ENCODE measurements at places on chromosomes 11 and 22. TPM values are rescaled to one million over a fixed set of nuclear protein-coding genes. Genes with fewer than 3 reads are reported as not detected.
A peak's percentile ranks its signal among the peaks of the same experiment; 100 is the strongest.

The CPSF7 gene
- total RNA-seq, result 122 TPM

DNA sequence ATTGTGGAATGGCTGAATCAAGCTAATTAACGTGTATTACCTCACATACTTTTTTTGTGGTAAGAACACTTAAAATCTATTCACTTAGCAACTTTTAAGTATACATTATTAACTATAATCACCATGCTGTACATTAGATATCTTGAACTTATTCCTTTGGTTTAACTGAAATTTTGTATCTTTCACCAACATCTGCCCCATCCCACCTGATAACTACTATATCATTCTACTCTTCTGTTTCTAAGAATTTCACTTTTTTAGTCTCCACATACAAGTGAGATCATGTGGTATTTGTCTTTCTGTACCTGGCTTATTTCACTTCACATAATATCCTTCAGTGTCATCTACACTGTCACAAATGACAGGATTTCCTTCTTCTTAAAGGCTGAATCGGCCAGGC lies 17.1 kb upstream of the VWA5A start:
- no peaks in the 10 kb centered on the region for H3K36me3 ChIP-seq
- no peak overlapping the region for H3K27ac ChIP-seq

DNA sequence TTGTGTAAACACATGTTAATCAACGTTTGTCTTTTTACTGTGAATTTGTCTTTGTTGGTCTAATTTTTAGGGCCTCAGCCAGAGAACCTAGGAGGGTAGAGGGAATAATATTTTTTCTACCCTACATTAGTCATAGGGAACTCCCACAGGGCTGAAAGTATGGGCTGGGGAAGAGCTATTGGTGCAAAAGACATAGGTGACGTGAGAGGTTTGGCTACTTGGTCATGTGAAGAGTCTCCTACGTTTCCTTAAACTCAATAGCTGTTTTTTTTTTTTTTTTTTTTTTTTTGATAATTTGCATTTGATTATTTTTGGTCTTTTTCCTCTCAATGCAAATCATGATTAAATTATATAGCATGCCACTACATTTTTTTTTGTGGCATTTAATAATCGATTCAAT lies 15.9 kb upstream of the MMP7 start:
- H3K27ac ChIP-seq, result no peak overlapping the region
- no peak overlapping the region for H3K4me3 ChIP-seq
- H3K4me1 ChIP-seq, result no peaks in the 10 kb centered on the region
- no peaks in the 10 kb centered on the region for H3K36me3 ChIP-seq

GRCh38 chr11:113906038-113906437 lies 1.4 kb downstream of the HTR3B start:
- DNase-seq, result no peak
- no peak overlapping the region for H3K4me3 ChIP-seq
- no peak overlapping the region for H3K27ac ChIP-seq
- H3K27me3 ChIP-seq, result no peaks in the 10 kb centered on the region

The TRIM77 gene
- not detected for total RNA-seq

DNA sequence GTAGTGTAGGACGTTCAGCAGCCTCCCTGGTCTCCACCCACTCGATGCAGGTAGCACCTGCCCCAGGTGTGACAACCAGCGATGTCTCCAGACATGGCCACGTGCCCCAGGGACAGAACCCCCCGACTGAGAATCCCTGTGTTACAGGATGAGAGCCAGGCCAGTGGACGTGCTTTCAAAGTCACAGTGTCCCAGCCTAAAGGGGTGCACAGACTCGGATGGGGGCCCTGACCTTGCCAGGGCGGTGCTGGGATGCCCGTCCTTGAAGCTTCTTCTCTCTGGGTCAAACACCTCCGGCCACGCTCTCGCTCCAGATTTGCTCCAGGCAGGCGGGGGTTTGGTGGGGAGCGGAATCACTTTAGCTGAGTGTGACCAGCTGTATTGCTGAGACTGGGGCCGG lies 23.3 kb upstream of the GAL start:
- no peaks in the 10 kb centered on the region for H3K4me1 ChIP-seq
- no peaks in the 10 kb centered on the region for H3K36me3 ChIP-seq
- H3K4me3 ChIP-seq, result no peak overlapping the region
- H3K27me3 ChIP-seq, result no peaks in the 10 kb centered on the region
- no peak overlapping the region for H3K27ac ChIP-seq
- DNase-seq, result no peak

DNA sequence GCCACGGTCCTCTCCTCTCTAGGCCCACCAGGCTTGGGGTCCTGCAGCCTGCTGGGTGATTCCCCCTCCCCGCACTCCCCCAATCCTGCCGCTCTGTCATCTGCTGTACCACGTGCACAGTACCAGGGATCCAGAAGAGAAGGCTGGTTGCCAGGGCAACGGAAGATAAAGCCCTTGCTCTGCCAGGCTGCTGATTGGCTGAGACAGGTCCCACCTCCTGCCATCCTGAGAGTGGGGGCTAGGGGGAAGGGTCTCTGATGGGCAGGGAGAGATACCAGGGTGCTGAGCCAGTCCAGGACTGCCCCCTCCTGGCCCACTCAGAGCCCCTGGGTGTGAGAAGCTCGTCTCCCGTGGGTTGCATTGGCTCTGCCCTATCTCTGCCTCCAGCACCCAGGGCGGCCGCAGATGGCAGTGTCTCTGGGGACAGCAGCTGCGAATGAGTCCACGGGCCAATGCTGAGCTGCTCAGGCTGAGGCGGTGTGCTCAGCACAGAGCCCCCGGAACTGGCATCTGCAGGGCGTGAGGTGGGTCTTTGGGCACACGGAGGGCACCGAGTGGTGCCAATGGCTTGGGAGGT lies at the start of gene SMIM45:
Gene SMIM45 (plus strand): TSS at position 253 of the 577 bp plus-strand sequence.
- DNase-seq, result no peak
- no peak within 1 kb of the TSS for H3K4me3 ChIP-seq
- H3K4me1 ChIP-seq, result no peaks in the 10 kb centered on the region
- H3K27ac ChIP-seq, result no peak within 1 kb of the TSS
- H3K36me3 ChIP-seq, result no peaks in the 10 kb centered on the region
- no peaks in the 10 kb centered on the region for H3K27me3 ChIP-seq

DNA sequence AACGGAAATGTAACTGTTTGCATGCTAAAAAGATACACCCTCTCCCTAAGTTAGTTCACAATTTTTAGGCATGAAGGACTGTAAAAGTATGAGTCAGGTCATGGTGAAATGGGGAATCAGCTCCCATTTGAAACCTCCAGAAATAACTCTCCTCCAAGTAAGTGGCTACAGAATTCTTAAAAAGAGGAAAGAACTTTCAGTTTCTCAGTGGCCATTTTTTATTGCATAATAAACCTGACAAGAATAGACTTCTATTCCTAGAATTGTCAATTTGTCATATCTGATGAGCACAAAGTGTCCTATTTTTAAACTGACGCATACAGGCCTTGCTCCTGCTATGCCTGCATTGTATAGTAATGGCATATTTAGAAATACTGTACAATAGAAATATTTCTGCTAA lies 612.2 kb downstream of the CNTN5 start:
- no peaks in the 10 kb centered on the region for H3K27me3 ChIP-seq
- no peak overlapping the region for H3K4me3 ChIP-seq
- H3K36me3 ChIP-seq, result no peaks in the 10 kb centered on the region

DNA sequence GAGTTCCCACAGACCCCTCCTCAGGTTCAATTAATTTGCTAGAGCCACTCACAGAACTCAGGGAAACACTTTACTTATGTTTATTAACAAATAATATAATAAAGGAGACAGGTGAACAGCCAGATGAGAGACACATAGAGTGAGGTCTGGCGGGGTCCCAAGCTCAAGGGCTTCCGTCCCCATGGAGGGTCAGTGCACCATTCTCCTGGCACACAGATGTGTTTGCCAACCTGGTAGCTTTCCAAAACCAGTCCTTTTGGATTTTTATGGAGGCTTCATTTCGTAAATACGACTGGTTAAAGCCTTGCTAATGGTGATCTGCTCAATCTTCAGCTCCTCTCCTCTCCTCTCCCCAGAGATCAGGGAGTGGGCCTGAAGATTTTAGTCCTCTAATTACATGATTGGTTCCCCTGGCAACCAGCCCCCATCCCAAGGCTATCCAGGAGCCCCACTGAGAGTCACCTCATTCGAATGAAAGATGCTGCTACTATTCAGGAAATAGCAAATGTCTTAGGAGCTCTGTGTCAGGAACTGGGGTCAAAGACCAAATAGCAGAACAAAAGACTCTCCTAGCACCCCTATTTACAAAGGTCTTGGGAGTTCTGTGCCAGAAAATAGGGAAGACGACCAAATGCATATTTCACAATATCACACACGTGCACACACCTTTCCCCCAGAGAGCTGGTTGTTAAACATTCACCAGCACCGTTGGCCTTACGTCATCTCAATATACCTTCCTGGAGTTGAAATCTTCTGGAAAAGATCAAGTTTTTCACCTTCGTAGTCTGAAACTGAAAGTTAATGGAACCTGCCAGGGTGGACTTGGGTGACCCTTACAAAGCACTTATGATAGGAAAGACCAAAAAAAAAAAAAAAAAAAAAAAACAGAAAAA lies 23.8 kb upstream of the CAPRIN1 start:
- H3K27ac ChIP-seq, result no peak overlapping the region
- no peaks in the 10 kb centered on the region for H3K4me1 ChIP-seq
- no peak overlapping the region for H3K4me3 ChIP-seq
- no peaks in the 10 kb centered on the region for H3K36me3 ChIP-seq
- DNase-seq, result no peak

- H3K4me1 ChIP-seq, result no peaks in the 10 kb centered on the region
- no peak overlapping the region for H3K4me3 ChIP-seq
- H3K27ac ChIP-seq, result no peak overlapping the region
- no peak for DNase-seq
- no peaks in the 10 kb centered on the region for H3K27me3 ChIP-seq
Measured at GRCh38 chr11:29328961-29329441, 687.8 kb downstream of the KCNA4 start.

- no peak overlapping the region for H3K4me3 ChIP-seq
- H3K27me3 ChIP-seq, result no peaks in the 10 kb centered on the region
- H3K4me1 ChIP-seq, result no peaks in the 10 kb centered on the region
- H3K36me3 ChIP-seq, result no peaks in the 10 kb centered on the region
Measured at GRCh38 chr22:48423481-48423911, 1404.2 kb downstream of the BRD1 start.

DNA sequence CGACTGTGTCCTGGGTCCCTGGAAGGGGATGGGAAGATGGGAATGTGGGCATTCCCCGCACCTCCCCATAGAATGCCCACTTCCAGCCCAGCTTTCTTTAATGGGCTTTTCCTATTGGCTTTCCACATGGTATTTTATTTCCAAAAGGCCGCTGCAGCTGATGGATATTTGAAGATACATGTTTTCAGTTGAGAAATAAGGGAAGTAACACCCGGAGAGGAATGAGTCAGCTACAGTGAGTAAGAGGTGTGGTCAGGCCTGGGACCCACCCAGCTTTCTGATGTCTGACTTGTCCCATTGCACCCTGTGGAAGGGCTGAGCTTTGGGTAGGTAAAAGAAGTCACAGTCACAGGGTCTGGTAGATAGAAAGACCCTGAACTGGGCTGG lies 476.9 kb downstream of the MIAT start:
- peak overlapping the region; percentile 52 for H3K27ac ChIP-seq
- no peak overlapping the region for H3K4me3 ChIP-seq
- no peaks in the 10 kb centered on the region for H3K4me1 ChIP-seq
- H3K27me3 ChIP-seq, result no peaks in the 10 kb centered on the region

GRCh38 chr11:57662893-57663292 lies 5.0 kb upstream of the ZDHHC5 start:
- no peak overlapping the region for H3K4me3 ChIP-seq
- H3K27ac ChIP-seq, result no peak overlapping the region
- no peak for DNase-seq
- H3K36me3 ChIP-seq, result no peaks in the 10 kb centered on the region
- no peaks in the 10 kb centered on the region for H3K4me1 ChIP-seq

The FJX1 gene
- 6.2 TPM for total RNA-seq

The GRK2 gene
- total RNA-seq, result 25.0 TPM

The C11orf91 gene
- total RNA-seq, result not detected

DNA sequence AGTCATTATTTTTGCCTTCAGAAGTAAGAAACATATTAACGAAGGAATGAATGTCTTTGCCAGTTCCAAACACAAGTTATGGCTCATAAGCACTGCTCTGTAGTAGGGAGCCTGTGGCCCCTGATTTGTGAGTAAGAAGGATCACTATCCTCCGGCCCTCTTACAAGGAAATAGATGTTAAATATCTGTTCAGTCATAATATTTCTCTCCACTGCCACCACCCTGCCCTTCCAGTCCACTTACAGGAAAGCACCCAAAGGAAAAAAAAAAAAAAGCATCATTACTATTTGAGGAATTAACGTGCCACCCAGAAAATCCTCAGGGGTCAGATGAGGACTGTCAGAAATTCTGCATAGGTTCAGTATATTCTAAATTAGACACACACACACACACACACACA lies 123.4 kb downstream of the ETS1 start:
- H3K4me3 ChIP-seq, result no peak overlapping the region
- H3K36me3 ChIP-seq, result no peaks in the 10 kb centered on the region
- no peaks in the 10 kb centered on the region for H3K27me3 ChIP-seq
- H3K27ac ChIP-seq, result peak overlapping the region; percentile 71

The NXPE1 gene
- total RNA-seq, result not detected

The PC gene
- 7.1 TPM for total RNA-seq

The GAL gene
- total RNA-seq, result 0.41 TPM

GRCh38 chr22:37784829-37785495 lies 22.8 kb upstream of the GCAT start:
- H3K36me3 ChIP-seq, result no peaks in the 10 kb centered on the region
- no peaks in the 10 kb centered on the region for H3K27me3 ChIP-seq
- no peaks in the 10 kb centered on the region for H3K4me1 ChIP-seq
- H3K4me3 ChIP-seq, result no peak overlapping the region

The KCNK4 gene
- total RNA-seq, result not detected

The PICALM gene
- 198 TPM for total RNA-seq

DNA sequence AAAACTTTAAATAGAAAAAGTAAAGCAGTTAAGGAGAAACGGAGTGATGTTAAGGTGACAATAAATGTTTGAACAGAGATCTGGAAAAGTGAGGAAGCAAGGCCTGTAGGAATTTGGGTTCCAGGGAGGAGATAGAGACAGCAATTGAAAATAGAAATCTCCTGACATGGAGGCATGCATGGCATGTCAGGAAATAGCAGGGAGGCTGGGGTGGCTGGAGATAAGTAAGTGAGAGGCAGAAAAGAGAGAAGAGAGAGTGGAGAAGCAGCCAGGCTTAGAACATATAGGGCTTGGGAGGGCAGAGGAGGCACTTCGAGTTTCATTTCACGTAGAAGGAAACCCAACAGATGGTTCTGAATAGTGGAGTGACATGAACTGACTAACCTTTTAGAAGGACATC lies 185.5 kb downstream of the LRRC4C start:
- DNase-seq, result no peak
- no peak overlapping the region for H3K27ac ChIP-seq
- no peaks in the 10 kb centered on the region for H3K27me3 ChIP-seq
- no peak overlapping the region for H3K4me3 ChIP-seq

- no peak overlapping the region for H3K4me3 ChIP-seq
- no peaks in the 10 kb centered on the region for H3K27me3 ChIP-seq
- no peaks in the 10 kb centered on the region for H3K36me3 ChIP-seq
- DNase-seq, result no peak
- H3K27ac ChIP-seq, result peak overlapping the region; percentile 76
Measured at GRCh38 chr11:75326439-75326810, 25.0 kb downstream of the ARRB1 start.

The APOL5 gene
- not detected for total RNA-seq

GRCh38 chr11:10979529-10979928 lies 121.7 kb upstream of the ZBED5 start:
- H3K4me1 ChIP-seq, result no peaks in the 10 kb centered on the region
- no peak overlapping the region for H3K4me3 ChIP-seq
- no peaks in the 10 kb centered on the region for H3K27me3 ChIP-seq
- H3K36me3 ChIP-seq, result no peaks in the 10 kb centered on the region

The PRR14L gene
- total RNA-seq, result 7.1 TPM
